ENCODE measurements at places on chromosomes 7 and 10.

GRCh38 chr7:45197461-45197860 lies 39.9 kb downstream of the RAMP3 start:
- no peak for DNase-seq

DNA sequence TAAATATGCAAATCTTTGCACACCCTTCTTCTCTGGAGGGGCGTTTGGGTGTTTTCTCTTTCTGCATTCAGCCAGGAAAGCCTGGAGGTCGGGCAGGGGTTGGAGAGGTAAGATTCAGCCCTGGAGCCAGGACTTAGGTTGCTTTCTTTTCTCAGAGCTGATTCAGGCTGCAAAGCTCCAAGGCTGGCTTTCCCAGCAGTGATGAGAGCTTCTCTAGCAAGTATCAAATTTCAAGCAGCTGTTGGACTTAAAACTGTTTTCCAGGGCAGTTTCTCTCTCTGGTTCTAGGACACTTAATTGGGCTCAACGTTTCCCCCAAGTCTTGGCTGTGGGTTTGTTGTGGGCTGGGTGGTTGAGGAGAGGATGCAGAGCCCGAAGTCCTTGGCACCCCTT lies 608 bp downstream of the AKR1B10 start:
- no peak for DNase-seq

DNA sequence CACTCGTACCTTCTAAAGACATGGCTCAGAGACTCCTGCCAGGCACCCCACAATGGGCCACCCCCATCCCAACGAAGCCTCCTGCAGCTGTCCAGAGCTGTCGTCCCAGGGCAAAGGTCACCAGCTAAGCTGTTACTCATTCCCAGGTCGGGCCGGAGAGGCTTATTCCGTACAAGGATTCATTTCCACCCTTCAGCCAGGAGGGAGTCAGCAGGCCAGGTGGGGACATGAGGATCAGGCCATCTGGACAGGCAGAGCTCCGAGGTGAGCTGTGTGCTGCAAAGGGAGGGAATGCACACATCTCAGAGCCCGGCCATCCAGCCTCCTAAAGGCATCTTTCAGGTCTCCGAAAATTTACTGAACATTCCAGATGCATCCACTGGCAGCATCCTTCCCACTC lies 63.9 kb upstream of the NANOS1 start:
- no peak for DNase-seq

- no peak for DNase-seq
Observed at GRCh38 chr7:98687111-98687751, 70.1 kb downstream of the NPTX2 start.

DNA sequence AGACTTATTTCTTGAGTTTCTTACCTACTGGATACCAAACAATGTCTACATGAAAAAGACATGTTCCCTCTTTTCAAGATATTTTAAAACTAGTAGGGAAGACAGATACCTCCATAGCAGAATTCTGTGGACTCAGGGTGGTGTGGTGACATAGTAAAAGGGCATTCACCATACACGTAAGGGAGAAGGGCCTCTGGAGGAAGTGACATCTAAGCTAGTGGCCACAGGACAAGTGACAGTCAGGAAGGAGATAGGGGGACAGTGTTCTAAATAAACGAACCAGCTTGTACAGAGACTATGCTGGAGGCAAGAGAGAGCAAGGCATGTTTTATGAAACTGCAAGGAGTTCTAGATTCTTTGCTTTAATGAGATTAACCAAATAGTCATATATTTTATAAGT lies 321.7 kb upstream of the LRGUK start:
- DNase-seq: no peak

GRCh38 chr7:919924-920341 lies 34.5 kb downstream of the ADAP1 start:
- no peak for DNase-seq

DNA sequence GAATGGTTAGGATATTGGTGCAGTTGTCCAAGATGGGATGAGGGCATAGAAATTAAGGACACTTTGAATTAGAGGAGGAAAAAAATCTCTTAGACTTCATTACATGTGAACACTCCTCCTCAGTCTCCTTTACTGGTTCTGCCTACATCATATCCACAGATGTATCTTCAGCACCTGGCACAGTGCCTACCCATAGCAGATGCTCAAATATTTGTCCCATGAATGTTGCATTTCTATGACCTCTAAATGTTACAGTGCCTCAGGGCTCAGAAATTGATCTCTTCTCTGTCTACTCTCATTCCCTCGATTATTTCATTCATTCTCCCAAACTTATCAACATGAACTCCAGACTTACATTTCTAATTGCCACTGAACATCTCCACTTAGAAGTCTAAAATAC lies 17.1 kb downstream of the CNNM1 start:
- DNase-seq: no peak

DNA sequence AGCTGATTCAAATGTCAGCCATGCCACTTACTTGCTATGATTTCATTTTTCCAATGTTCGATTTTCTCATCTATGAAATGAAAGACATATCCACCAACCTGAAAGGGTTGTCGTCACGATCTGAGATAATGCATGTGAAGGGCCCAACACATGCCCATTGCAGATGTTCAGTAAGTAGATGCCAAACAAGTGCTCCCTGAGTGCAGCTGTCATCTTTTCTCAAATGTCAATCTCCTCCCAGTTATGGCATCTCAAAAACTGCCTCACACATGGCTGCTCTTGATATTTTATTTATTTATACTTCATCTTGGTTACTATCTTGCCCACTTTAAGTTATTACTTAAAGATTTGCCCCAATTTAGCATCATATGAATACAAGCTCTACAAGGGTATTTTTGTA lies 16.8 kb downstream of the CPEB3 start:
- no peak for DNase-seq

- no peak for DNase-seq
Observed at GRCh38 chr10:79025199-79025832, 43.5 kb upstream of the ZMIZ1 start.
